ENCODE measurements at places on chromosomes 13 and 19.

GRCh38 chr13:102597029-102597961, 509 bp downstream of the TPP2 start:
- DNase-seq, result no peak

DNA sequence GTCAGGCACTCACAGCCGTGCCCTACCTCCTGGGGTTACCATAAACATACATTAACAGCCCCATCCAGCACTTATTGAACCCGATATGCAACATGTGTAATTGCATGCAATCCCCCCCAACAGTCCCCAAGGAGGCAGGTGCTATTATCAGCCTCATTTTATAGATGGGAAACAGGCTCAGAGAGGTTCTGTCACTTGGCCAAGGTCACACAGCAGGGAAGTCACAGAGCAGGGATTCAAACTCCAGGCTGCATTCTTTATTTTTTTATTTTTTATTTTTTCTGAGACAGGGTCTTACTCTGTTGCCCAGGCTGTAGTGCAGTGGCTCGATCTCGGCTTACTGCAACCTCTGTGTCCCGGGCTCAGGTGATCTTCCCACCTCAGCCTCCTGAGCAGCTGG, 38.4 kb upstream of the TNFAIP8L1 start:
- DNase-seq, result no peak

GRCh38 chr19:49848938-49849337, 2.0 kb upstream of the PTOV1 start:
- DNase-seq, result no peak

DNA sequence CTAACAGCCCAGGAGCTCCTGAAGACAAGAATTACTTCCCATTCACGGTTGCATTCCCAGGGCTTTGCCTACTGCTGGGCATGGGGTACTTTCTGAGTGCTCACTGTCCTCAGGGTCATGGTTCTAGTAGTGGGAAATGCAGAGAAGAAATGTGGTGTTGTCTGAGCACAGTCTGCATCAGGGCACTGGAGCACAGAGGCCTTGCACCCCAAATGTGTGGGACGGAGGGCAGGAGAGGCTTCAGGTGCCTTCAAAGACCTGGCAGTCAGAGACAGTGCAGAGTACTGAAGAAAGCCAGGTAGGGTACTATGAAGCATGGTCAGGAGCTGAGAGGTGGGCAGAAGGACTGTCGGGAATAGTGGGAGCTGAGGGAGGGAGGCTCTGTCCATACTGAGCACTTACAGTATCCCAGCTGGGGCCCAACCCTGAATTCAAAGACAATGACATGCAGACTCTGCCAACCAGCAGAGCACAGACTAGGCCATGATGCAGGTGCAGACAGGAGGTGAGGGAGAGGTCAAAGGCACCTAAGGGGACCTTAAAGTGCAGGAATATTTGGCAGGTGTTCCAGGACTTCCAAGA, 144.4 kb downstream of the USP12 start:
- DNase-seq, result no peak

GRCh38 chr19:54436031-54436523, 12.9 kb upstream of the LENG8 start:
- no peak for DNase-seq

GRCh38 chr13:46553886-46554858, 1.2 kb downstream of the LRCH1 start:
- DNase-seq, result peak; percentile 55

GRCh38 chr13:39603424-39603947, 493 bp upstream of the LHFPL6 start:
- no peak for DNase-seq

DNA sequence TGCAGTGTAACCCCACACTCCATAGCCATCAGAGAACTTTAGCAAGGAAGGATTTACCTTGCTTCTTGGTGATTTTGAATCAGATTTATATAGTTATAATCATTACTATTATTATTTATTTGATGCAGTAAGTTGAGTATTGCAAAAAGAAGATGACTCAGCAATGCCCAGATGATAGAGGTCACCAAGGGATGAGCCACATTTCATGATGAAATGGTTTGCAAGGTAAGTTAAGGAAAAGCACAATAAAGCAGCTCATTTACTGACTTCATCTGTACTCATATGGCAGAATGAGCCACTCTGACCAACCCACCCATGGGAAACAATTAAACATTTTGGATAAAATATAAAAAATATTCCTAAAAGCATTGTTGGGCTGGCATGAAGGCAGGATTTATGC, 59.1 kb downstream of the AKAP11 start:
- no peak for DNase-seq

- no peak for DNase-seq
Measured at GRCh38 chr13:109790942-109791605, 4.7 kb upstream of the IRS2 start.

DNA sequence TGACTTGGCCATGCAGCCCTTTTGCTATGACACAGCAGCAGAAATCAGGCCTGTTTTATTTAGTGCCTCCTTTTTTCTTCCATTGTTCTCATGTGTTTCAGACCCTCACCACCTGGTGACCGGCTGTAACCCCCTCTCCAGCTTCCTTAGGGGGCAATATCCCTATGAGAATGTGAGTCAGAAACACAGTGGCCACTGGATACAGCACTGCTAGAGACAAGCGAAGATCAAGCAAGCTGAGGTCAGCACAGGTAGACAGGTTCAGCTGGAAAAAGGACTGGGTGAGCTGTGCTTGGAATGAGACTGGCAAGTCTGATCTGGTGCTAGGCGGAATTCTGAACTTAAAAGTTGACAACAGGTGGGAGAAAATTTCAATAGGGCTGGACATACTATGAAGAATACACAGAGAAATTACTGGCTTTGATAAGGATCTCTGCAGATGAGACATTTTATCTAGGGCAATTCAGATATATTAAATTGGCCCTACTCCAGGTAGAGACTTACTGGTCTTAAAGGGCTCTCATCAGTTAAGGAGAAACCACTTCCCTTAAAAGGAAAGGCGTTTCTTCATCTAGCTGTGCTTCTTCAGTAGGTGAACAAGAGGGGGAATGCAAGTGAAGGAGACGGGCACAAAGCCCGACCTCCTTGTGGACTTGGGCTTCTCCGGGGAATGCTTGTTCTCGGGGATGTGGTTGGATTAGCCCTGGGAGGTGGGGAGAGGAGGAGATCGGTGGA, 83.3 kb downstream of the ERCC5 start:
- no peak for DNase-seq

DNA sequence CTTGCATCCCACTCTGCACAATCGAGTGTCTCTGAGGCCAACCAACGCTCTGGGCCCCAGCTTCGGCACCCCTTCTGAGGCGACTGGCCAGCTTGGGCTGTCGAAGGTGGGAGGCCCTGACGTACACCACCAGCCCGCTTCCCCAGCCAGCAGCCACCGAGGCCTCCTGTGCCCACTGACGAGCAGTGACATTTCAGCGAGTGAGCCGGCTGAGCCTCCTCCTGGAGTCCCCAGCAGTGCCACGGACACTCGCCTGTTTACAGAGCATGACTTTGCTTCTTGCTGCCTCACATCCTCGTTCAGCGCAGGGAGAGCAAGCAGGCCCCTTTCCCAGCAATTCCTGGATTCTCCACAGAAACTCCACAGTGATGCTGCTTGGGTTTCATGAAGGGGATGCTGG, 240.2 kb upstream of the MAB21L1 start:
- DNase-seq, result no peak

GRCh38 chr13:47454986-47455385, 546.1 kb downstream of the SUCLA2 start:
- no peak for DNase-seq

DNA sequence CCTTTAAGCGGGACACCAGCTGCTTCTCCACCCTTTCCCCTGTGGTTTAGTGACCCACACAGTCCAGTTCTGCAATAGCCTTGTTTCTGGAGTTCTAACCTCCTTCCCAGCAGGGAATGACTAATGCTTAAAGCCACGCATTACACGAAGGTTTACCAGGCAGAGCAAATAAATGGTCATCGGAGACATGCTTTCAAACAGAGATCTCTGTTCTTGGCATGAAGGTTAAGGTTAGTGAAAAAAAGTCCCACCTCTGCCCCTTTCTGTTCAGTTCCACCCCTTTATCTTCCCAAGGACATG, 25.3 kb upstream of the MEDAG start:
- DNase-seq, result no peak

DNA sequence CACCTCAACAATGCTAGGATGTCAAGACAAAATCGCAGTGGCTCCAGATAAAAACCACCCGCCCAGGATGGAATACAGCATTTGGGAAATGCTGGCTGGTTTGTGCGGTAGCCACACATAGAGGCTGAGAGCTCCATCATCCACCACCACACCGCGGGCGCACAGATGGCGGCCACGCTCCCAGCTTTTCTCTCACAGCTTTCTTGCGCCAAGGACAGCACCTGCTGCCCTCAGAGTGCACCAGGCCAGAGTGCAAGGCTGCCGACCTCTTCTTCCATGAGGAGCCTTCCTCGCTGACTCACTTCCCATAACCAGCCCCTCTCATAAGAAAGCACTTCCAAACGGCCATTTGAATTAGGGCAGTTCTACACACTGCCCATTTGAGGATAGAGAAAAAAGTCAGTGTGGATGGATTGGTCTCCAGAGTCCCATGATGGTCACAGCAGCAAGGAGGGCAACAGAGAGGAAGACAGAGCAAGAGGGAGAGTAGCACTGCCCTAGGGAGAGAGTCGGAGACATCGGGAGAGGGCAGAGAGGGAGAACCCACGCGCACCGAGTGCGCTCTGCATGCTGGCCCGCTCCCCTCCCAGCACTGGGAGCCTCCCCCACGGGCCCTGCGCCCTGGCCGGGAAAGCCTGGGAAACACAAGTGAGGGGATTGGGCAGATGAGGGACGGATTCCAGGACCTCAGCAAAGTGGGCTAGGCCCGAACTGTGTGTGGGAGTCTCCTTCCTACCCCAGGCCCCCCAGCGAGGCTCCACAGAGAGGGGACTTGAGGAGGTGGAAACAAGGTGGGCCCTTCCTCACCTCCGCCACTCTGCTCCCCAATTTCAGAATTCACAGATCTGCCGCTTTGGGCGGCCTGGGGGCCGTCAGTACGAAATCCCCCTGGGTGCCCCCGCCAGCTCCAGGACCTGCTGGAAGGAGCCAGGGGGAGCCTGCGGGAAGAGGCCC, 156.9 kb downstream of the USP12 start:
- DNase-seq, result no peak

GRCh38 chr13:37277435-37278144, 172.1 kb upstream of the CSNK1A1L start:
- no peak for DNase-seq

DNA sequence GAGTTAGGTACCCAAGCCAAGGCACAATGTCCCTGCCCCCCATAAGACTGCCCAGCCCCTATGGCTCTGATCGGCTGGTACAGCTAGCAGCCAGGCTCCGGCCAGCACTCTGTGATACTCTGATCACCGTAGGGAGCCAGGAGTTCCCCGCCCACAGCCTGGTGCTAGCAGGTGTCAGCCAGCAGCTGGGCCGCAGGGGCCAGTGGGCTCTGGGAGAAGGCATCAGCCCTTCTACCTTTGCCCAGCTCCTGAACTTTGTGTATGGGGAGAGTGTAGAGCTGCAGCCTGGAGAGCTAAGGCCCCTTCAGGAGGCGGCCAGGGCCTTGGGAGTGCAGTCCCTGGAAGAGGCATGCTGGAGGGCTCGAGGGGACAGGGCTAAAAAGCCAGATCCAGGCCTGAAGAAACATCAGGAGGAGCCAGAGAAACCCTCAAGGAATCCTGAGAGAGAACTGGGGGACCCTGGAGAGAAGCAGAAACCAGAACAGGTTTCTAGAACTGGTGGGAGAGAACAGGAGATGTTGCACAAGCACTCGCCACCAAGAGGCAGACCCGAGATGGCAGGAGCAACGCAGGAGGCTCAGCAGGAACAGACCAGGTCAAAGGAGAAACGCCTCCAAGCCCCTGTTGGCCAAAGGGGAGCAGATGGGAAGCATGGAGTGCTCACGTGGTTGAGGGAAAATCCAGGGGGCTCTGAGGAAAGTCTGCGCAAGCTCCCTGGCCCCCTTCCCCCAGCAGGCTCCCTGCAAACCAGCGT, 3.0 kb upstream of the KMT2B start:
- DNase-seq, result no peak

DNA sequence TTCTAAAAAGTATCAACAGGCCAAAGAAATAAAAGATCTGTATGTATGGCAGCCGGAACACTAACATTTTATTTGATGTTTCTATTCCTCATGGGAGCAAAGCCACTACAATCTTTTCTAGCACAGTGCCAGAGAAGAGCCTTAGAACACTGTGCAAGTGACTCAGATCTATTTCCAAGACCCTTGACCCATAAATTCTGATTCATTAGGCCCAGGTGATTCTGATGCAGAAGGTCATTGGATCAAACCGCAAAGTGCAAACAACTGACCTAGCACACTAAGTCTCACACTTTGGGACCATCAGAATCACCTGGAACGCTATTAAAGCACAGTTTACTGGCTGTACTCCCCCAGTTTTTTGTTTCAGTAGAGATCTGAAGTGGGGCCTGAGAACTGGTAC, 87.6 kb downstream of the MYCBP2 start:
- DNase-seq, result no peak

DNA sequence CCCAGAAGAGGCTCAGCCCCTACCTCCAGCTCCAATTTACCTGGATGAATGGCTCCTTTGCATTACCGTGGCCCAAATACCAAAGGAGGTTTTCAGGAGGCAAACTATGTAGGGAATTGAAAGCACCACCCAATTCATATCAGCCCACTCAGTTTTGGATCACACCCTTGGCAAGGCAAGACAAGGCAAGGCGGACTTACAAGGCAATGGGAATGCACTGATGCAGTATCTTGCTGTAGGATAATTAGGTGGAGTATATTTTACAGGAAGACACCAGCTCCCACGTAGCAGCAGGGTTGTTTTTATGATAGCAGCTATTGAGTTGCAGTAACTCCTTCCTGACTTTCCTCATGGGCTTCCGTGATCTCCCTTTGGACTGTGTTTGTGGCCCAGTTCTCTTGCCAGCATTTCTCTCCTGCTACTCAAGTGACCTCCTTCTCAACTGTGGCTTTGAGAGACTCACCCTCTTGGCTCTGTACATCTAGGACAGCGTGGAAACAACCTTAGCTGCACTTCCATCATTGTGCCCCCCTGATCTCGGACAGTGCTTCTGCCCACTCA, 935.9 kb downstream of the EFNB2 start:
- DNase-seq, result no peak

DNA sequence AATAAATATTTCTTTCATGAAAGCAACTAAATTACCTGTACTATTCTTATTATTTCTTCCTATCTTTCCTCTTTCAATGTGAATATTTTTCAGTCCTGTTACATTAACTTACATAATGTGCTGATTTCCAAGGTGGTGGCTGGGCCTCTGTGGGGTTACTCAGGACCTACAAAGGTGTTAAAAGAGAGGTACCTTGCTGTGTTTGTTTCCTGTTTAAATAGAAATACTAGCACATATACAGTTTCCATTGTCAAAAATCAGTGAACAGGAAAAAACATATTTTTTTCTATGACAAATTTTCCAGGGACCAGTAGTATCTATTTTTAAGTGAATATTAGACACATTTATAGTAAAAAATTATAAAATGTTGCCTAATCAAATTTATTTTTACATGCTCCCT, 8.7 kb upstream of the PCDH9 start:
- DNase-seq, result no peak

DNA sequence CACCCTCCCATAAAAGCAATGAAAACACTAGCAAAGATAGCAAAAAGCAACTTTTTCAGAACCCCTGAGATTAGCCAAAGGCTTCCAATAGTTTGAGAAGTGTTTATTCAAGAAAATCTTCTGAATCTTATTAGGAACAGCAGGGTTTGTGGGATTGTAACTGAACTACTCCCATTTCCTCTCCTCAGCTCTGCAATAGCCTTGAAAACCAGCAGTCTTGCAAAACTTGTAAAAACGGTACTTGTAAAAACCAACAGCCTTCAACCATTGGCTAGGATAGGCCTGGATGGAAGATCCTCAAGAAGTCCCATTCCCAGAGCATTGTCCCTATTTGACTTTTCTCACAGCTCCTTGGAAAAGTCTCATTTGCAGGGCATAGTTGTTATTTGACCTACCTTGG, 12.1 kb downstream of the RNASEH2B start:
- no peak for DNase-seq

- DNase-seq, result no peak
Measured at GRCh38 chr13:80921541-80921940, 580.6 kb upstream of the SPRY2 start.
